SK-N-DZ (cell line): ENCODE measurements at places on chromosomes 6 and 20.

DNA sequence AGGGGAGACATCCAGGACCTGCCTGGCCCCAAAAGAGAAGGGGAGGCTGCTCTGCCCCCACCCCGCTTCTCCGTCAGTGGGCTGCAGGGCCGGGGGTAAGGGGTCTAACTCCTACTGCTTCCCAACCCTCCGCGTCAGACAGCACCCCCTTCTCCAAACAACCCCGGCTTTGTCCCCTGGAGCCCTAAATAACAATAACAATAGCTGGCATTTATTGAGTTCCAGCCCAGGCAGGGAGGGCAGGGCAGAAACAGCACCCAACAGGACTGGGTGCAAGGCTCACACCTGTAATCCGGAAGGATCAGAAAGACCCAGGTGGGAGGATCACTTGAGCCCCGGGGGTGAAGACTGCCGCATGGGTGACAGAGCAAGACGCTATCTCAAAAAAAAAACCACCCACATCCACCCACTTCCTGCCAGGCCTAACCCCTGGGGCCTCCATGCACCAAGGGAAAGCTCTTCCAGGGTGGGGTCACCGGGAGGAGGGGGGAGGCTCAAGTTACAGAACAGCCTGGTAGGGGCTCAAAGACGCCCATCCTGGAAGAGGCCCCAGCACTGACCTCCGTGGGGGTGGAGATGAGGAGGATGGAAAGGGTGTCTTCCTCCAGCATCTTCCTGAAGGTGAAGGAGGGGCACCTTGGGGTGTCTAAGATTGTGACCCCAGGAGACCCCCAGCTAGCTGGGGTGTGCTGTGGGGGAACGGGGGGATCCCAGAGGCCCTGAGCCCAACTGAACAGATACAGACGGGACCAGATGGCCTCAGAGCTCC lies 1.3 kb upstream of the FNDC11 start:
- DNase-seq = no peak

GRCh38 chr20:20363799-20364592 lies 3.9 kb upstream of the INSM1 start:
- no peak for DNase-seq

DNA sequence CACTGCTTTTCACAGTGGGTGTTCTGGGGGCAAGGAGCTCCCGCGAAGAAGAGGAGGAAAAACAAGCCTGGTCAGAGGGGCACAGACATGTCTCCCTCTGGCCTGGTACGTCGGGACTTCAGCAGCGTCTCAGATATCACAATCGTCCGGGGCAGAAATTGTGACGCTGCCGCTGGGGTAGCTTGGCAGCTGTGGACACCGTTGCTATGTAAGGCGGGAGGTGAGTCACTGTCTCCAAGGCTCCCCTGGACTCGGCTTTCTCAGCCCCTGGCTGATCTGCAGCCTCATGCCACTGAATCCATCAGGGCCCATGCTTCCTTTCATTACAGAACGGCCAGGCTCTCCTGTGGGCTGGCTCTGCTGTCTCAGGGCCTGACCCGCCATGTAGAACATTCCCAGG lies 98.7 kb downstream of the SULF2 start:
- no peak for DNase-seq

- no peak for DNase-seq
These were observed 21.5 kb downstream of the VNN2 start for GRCh38 chr6:132736239-132736638.

DNA sequence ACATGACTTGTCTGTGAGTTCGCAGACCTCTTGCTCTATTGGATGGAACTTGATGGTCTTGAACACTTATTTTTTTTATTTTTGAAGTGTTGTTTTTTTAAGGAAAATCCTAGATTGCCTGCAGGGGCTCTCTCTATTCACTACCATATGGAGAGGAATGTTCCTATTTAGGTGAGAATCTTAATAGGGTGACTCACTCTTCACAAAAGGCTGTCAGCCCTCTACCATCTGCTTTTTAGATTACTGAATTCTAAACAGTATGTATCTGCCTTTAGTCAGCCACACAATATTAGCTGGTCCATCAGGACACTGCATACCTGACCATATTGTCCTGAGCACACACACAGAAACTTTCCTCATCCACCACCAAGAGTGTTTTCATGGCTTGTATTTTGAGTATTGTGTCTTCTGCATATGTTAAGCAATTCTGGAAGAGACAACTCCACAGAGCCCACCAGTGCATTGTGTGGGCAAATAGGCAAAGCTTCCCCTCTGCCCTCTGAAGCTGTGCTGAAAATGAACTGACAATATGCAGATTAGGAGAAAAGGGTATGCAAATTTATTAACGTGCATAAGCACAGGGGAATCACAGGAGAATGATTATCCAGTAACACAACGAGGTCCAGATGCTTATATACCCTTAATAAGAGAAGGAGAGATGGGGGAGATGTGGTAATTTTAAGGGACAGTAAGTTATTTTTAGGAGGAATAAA lies 6.6 kb upstream of the BTBD9 start:
- DNase-seq = no peak

DNA sequence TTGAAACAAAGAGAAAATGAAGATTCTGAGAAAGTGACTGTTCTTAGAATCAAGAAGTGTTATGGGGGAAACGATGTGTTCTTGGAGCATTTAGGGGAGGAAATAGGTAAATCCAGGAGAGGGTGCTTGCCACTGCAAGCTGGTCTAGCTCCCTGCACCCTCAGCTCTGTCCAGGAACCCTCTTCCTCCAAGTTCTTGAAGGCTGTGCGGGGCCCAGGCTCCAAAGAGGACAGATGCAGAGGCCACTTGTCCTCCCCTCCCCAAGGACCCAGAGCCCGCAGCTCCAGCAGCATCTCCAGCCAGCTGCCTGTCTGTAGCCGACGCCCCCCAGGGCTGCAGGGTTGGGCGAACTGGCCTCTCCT lies 87.9 kb downstream of the CDC5L start:
- DNase-seq = no peak

- DNase-seq = no peak
These were observed 91.6 kb downstream of the PRND start for GRCh38 chr20:4813076-4813862.

DNA sequence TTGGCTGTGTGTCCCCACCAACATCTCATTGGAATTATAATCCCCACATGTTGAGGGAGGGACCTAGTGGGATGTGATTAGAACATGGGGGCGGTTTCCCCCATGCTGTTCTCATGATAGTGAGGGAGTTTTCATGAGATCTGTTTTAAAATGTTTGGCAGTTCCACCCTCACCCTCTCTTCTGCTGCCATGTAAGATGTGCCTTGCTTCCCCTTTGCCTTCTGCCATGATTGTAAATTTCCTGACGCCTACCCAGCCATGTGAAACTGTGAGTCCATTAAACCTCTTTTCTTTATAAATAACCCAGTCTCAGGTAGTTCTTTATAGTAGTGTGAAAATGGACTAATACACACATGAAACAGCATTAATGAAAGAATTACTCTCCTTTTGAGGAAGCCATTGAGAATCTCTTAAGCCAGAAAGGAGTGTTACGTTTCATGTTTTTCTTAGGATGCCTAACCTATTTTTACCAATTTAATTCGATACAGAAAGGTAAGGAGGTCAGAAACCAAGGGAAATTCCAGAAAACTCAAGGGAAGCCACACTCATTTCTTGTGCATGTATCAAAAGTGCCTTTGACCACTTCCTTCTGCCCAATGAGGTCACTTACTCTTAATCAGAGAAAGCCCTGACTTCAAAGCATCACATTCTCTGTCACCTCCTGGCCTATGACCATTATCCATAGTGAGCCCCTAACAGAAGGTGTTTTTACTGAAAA lies 24.7 kb upstream of the HINT3 start:
- DNase-seq = no peak

DNA sequence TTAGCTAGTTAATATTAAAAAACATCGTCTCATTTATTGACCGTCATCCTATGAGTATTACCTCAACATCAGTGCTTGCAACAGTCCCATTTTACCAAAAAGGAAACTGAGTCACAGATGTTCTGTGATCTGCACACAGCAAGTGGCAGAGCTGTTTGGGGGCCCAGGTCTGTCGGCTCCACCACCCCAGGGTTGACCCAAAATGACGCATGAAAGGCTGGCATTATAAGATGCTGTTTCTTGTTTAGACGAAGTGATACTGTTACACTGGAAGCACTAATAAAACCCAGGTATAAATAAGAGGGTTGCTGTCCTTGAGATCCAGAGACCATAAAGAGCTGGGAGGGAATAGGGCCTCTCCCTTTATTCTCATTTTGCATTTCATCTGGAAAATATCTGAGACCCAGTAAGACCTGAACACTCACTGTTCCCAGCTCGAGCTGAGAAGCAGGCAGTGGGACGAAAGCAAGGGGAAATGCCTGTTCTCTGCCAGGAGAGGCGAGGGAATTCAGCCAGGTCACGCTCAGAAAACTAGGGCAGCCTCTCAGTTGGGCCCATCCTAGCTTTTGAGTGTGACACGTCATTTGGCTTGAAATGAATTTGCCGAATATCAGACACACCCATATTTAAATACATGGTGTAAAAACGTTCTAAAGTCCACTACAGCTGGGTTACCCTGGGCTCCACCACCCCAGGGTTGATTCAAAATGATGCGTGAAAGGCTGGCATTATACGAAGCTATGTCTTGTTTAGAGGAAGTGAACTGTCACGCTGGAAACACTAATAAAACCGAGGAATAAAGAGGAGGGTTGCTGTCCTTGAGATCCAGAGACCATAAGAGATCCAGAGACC lies 1.4 kb upstream of the MICAL1 start:
- DNase-seq = no peak

- DNase-seq = peak; percentile 100
These were observed 43.7 kb downstream of the APCDD1L start for GRCh38 chr20:58471193-58472164.

DNA sequence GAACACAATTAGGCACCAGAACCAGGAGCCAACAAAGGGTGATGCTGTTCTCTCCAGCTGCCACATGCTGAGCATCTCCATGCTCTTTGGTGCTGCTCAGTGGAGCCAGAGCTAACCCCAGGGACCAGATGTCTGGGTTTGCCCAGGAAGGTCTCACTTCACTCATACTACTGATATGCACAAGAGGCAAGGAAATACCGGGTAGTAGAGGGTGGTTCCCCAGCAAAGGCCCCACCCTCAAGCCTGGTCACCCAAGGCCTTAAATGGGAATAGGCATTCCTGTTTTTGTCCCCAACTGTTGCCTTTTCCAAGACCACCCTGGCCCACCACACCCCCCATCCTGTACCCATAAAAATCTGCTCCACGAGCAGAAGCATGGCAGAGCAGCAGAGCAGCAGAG lies 204.5 kb upstream of the TAB2 start:
- no peak for DNase-seq

- no peak for DNase-seq
These were observed 60.9 kb downstream of the PYGB start for GRCh38 chr20:25308671-25309394.
